Vein endothelial cell (primary cell): ENCODE measurements at places on chromosomes 13 and 19. TPM values are rescaled to one million over a fixed set of nuclear protein-coding genes. Genes with fewer than 3 reads are reported as not detected.

Gene NTN5
- total RNA-seq: not detected in 2 replicates

Gene POSTN
- total RNA-seq: 29.3 and 420 TPM in 2 replicates

Gene LRRC63
- total RNA-seq: 0.10 TPM in 1 of 2 replicates, not detected in the other

Gene OR10H1
- not detected in 2 replicates for total RNA-seq

Gene LATS2
- 55.9 and 59.1 TPM in 2 replicates for total RNA-seq

Gene FGF22
- total RNA-seq: not detected in 2 replicates

Gene ZNF790
- total RNA-seq: 6.5 and 8.4 TPM in 2 replicates

Gene VAV1
- total RNA-seq: not detected in 2 replicates

Gene ATP4B
- total RNA-seq: under 0.01 TPM in 1 of 2 replicates, not detected in the other

Gene URAD
- not detected in 2 replicates for total RNA-seq

Gene HSD17B14
- total RNA-seq: 0.98 and 3.5 TPM in 2 replicates

Gene COL4A1
- 997 and 1,365 TPM in 2 replicates for total RNA-seq

Gene GTPBP3
- total RNA-seq: 14.0 and 21.3 TPM in 2 replicates

Gene KCTD15
- total RNA-seq: 93.1 and 97.4 TPM in 2 replicates

Gene RANBP3
- 59.7 and 59.8 TPM in 2 replicates for total RNA-seq

Gene RYR1
- under 0.01 TPM in 1 of 2 replicates, not detected in the other for total RNA-seq

Gene NKPD1
- total RNA-seq: 0.65 TPM in 1 of 2 replicates, not detected in the other

Gene KLHL1
- total RNA-seq: not detected in 2 replicates

Gene PPAN
- total RNA-seq: 33.8 and 34.6 TPM in 2 replicates

Gene SERPINE3
- total RNA-seq: under 0.01 TPM in 1 of 2 replicates, not detected in the other

Gene ZFR2
- total RNA-seq: not detected in 2 replicates

Gene ZNF99
- not detected in 2 replicates for total RNA-seq

Gene ZNF429
- 3.3 and 4.4 TPM in 2 replicates for total RNA-seq

Gene GTF3A
- total RNA-seq: 102 and 104 TPM in 2 replicates
